ENCODE measurements at places on chromosomes 16 and 17. TPM values are rescaled to one million over a fixed set of nuclear protein-coding genes. Genes with fewer than 3 reads are reported as not detected.

LPCAT2 gene
- 7.2 TPM for total RNA-seq

CBFA2T3 gene
- 11.9 TPM for total RNA-seq

RASL10B gene
- total RNA-seq, result 17.1 TPM

CLEC3A gene
- not detected for total RNA-seq

SCNN1B gene
- not detected for total RNA-seq

SLC43A2 gene
- 5.2 TPM for total RNA-seq

GRIN2A gene
- 3.7 TPM for total RNA-seq

KRTAP3-3 gene
- total RNA-seq, result not detected

APOH gene
- not detected for total RNA-seq

- peaks cover 22% of the 10 kb centered on the region for H3K27me3 ChIP-seq
- peak overlapping the region; percentile 71 for H3K4me3 ChIP-seq
- peaks cover 85% of the 10 kb centered on the region for H3K36me3 ChIP-seq
- H3K4me1 ChIP-seq, result peaks cover 89% of the 10 kb centered on the region
Observed at GRCh38 chr17:2061441-2061958, 6.6 kb downstream of the HIC1 start.

DNA sequence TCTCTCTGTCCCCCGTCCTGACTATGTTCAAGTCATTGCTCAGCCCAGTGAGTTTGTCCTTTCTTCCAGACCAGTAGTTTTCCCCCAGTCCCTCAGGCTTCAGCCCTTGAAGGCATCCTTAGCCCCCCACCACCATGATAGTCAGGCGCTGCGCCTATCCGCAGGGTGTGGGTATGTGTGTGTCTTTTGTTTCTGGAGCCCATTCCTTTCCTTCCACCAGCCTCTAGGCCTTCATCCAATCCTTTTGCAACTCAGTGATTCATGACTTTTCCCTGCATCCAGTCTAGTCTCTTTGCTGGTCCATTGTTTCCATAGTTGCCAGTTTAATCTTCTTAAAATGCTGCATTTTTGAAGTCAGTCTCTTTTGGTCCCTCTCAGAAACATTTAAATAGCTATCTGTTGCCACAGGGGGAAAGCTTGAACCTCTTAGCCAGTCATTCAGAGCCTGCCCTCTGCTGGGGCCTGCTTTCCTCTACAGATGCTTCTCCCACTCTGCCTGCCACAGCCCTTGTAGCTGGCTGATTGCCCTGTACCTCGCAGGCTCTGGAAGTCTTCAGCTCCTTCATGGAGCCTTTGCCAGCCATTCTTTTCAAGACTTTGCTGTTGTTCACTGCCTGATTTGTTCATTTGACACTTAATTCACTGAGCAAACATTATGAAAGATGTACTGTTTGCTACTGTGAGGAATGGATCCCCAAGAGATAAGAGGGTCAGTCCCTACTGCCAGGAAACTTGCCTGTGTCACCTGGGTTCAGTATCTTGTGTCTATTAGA lies 55.9 kb upstream of the ADCY7 start:
- no peaks in the 10 kb centered on the region for H3K27me3 ChIP-seq
- DNase-seq, result peak; percentile 72
- H3K4me3 ChIP-seq, result no peak overlapping the region
- H3K27ac ChIP-seq, result no peak overlapping the region
- peaks cover 51% of the 10 kb centered on the region for H3K4me1 ChIP-seq
- peaks cover 38% of the 10 kb centered on the region for H3K36me3 ChIP-seq

GRCh38 chr17:18257982-18258355 lies 569 bp downstream of the FLII start:
- H3K4me3 ChIP-seq, result peak overlapping the region; percentile 95
- no peaks in the 10 kb centered on the region for H3K27me3 ChIP-seq
- DNase-seq, result peak; percentile 72
- peaks cover 34% of the 10 kb centered on the region for H3K36me3 ChIP-seq
- H3K27ac ChIP-seq, result peak overlapping the region; percentile 94

- no peaks in the 10 kb centered on the region for H3K36me3 ChIP-seq
- H3K4me3 ChIP-seq, result no peak overlapping the region
- peak; percentile 72 for DNase-seq
- H3K27ac ChIP-seq, result peak overlapping the region; percentile 6
- peaks cover 2% of the 10 kb centered on the region for H3K27me3 ChIP-seq
- no peaks in the 10 kb centered on the region for H3K4me1 ChIP-seq
Observed at GRCh38 chr16:81774348-81774747, 4.7 kb upstream of the PLCG2 start.

- no peak overlapping the region for H3K4me3 ChIP-seq
- H3K27me3 ChIP-seq, result no peaks in the 10 kb centered on the region
- H3K4me1 ChIP-seq, result no peaks in the 10 kb centered on the region
- peaks cover 97% of the 10 kb centered on the region for H3K36me3 ChIP-seq
- DNase-seq, result no peak
Observed at GRCh38 chr16:23539984-23540816, 16.9 kb downstream of the EARS2 start.

DNA sequence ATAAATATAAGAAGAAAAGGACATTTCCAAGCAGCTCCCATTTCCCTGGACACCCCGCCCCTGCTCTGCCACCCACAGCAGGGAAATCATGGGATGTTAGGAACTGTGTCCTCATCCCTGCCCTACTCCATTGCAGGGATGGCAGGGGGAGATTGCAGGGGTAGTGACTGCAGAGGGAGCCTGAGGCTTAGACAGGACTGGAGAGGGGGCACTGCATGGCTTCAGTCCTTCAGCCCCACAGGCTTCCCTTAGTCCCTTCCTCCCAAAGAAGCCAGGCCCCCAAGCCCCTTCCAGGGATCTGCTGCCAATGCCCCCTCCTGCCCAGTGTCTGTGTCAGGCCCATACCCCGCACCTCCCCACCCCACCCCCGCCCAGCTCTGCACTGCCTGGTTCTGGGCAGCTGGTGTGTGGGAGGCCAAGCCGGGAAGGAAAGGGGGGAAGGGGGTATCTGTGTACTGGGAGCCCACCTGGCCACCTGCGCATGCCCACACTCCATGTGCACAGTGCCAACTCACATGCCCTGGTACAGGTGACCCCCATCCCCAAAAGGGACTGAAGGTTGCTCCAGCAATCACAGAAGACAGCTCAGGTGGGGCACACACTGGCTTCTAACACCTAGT lies 3.3 kb downstream of the RUNDC3A start:
- no peaks in the 10 kb centered on the region for H3K36me3 ChIP-seq
- peaks cover 21% of the 10 kb centered on the region for H3K4me1 ChIP-seq
- peaks cover 54% of the 10 kb centered on the region for H3K27me3 ChIP-seq

GRCh38 chr16:77868478-77868877 lies 80.1 kb downstream of the VAT1L start:
- H3K4me3 ChIP-seq, result no peak overlapping the region
- no peak for DNase-seq
- H3K27me3 ChIP-seq, result no peaks in the 10 kb centered on the region
- H3K4me1 ChIP-seq, result peaks cover 19% of the 10 kb centered on the region
- no peaks in the 10 kb centered on the region for H3K36me3 ChIP-seq
- H3K27ac ChIP-seq, result peak overlapping the region; percentile 84

GRCh38 chr17:9865586-9865985 lies 39.5 kb downstream of the RCVRN start:
- no peaks in the 10 kb centered on the region for H3K27me3 ChIP-seq
- H3K4me3 ChIP-seq, result no peak overlapping the region
- no peaks in the 10 kb centered on the region for H3K36me3 ChIP-seq
- H3K4me1 ChIP-seq, result no peaks in the 10 kb centered on the region
- DNase-seq, result no peak

DNA sequence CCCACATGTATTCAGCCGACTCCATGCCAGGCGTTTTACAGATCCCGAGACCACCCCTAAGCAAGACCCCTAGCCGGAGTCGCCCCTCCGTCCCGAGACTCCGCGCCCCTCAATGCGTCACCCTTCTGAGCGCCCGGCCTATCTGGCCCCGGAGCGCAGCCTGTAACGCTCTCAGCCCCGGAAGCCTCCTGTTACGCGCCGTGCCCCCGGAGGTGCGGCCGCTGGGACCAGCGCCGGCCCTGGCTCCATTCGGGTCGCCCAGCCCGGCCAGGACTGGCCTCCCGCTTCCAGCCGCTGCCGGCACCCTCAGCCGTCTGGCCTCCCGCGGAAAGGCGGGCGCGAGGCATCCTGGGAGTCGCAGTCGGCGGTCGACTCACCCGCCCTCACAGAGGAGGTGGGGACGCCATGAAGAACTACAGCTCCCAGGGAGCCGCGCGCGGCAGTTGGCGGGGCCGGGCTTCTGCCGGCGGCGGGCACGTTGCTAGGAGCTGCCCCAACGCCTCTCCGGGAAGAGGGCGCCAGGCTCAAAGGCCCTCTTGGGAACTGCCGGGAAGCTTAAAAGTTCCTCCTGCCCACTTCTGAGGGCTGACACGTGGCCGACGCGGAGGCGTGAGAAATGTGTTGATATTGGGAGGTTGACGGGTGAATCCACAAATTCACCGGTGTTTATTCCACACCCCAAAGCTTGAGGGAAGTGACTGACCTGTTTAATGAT lies at the start of gene FBF1:
Gene FBF1, minus strand, starts transcription at position 316 of the 715 bp plus-strand sequence. CDS start 2,893 bp downstream, outside the sequence.
- peaks cover 10% of the 10 kb centered on the region for H3K4me1 ChIP-seq
- H3K27me3 ChIP-seq, result no peaks in the 10 kb centered on the region
- peak within 1 kb of the TSS; percentile 66 for H3K4me3 ChIP-seq
- peak; percentile 94 for DNase-seq
- H3K27ac ChIP-seq, result peak within 1 kb of the TSS; percentile 79
- no peaks in the 10 kb centered on the region for H3K36me3 ChIP-seq

- H3K36me3 ChIP-seq, result no peaks in the 10 kb centered on the region
- H3K27ac ChIP-seq, result no peak overlapping the region
- H3K27me3 ChIP-seq, result peaks cover 14% of the 10 kb centered on the region
- H3K4me1 ChIP-seq, result peaks cover 33% of the 10 kb centered on the region
- no peak for DNase-seq
- no peak overlapping the region for H3K4me3 ChIP-seq
Observed at GRCh38 chr17:50531428-50532025, 1.0 kb upstream of the EPN3 start.

DNA sequence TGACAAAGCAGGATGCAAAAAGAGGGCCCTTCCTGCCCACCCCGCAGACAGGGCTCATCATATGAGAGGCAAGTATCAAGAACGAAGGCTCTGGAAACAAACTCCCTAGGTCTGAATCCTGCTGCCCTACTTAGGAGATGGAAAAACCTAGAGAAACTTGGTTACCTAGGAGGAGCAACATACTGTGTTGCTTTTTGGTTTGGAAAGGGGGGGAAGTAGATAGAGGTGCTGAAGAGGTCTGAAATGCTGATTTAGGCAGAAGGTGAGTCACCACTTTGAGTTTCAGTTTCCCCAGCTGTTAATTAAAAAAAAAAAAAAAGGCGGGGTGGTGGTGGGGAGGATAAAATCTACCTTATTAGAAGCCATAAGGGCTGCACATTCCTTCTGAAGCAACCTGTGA lies 1.5 kb downstream of the N4BP1 start:
- H3K4me3 ChIP-seq, result peak overlapping the region; percentile 97
- H3K4me1 ChIP-seq, result peaks cover 79% of the 10 kb centered on the region
- H3K27ac ChIP-seq, result peak overlapping the region; percentile 93
- DNase-seq, result no peak
- no peaks in the 10 kb centered on the region for H3K36me3 ChIP-seq

GRCh38 chr16:9081843-9082242 lies 9.6 kb upstream of the HAPSTR1 start:
- H3K4me3 ChIP-seq, result no peak overlapping the region
- H3K27ac ChIP-seq, result no peak overlapping the region
- no peaks in the 10 kb centered on the region for H3K36me3 ChIP-seq

- no peak overlapping the region for H3K4me3 ChIP-seq
- H3K4me1 ChIP-seq, result peaks cover 7% of the 10 kb centered on the region
- H3K27me3 ChIP-seq, result peaks cover 24% of the 10 kb centered on the region
- no peak overlapping the region for H3K27ac ChIP-seq
- H3K36me3 ChIP-seq, result no peaks in the 10 kb centered on the region
Observed at GRCh38 chr17:56325313-56326000, 172.2 kb downstream of the ANKFN1 start.

DNA sequence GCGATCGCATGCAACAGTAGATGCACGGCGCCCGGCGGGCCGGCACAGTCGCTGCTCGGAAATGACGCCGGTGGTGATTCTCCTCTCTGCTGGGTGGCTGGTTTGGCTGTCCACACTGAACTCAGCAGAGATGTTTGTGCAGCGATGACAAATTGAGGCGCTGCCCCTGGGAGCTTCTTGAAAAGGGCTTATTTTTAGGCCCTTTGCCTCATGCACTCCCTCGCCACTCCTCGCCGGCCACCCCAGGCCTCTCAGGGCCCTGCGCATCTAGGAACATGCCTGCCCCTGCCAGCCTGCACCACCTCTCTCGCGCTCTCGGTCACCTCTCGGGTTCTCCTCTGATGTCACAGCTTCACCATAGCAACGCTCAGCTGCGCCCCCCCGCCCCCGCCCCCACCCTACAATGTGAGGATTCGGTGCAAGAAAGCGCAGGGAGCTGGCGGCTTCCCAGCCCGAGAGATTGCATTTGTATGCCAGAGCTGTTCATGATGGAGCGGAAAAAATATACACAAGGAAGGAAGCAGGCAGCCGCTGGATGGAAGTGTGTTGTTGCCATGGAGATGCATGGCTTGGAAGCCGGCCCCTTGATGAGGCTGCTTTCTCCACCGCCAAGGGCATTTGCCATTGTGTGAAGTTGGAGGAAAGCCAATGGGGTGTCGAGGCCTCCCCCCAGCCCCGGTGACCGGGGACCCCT lies 81.3 kb upstream of the PLCG2 start:
- H3K4me1 ChIP-seq, result peaks cover 16% of the 10 kb centered on the region
- no peak overlapping the region for H3K27ac ChIP-seq
- no peaks in the 10 kb centered on the region for H3K27me3 ChIP-seq
- no peak overlapping the region for H3K4me3 ChIP-seq
- no peak for DNase-seq

DNA sequence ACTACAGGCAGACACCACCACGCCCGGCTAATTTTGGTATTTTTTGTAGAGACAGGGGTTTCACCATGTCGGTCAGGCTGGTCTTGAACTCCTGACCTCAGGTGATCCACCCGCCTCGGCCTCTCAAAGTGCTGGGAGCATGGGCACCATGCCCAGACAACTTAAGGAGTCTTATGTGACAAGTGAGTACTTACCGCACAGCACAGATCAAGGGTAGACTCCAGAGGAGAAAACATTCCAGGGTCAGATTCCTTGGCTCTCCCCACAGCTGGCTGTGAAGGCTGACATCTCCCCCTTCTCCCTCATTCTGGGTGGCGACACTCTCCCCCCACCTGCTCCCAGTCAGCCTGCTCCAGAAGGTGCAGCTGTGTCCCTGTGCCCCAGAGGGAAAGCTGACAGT lies 10.6 kb downstream of the ZSCAN10 start:
- no peaks in the 10 kb centered on the region for H3K27me3 ChIP-seq
- DNase-seq, result no peak
- H3K27ac ChIP-seq, result no peak overlapping the region
- no peaks in the 10 kb centered on the region for H3K36me3 ChIP-seq

DNA sequence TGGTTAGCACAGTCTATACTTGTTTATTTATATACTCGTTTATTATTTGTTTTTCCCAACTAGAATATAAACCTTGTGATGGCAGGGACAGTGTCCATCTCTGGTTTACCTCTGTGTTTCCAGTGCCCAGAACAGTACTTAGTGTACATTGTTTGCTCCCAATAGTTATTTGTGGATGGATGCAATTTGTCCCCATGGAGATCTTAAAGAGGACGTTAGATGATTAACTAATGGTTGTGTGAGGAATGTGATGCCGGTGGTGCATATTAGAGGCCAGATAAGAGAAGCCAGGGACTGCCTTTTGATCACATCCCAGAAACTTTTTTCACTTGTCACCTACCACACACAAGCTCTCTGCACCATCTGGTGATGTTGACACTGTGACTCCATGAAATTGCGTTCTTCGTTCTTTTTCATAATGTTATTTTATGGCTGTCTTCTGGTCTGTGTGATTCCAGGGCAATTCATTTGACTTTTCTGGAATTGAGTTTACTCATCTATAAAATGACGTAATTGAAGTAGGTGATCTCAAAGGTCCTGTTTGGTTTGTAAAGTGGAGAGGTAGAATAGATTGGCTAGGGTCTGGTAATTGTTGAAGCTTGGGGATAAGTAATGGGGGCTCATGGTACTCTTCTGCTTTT lies 1.2 kb downstream of the COX10 start:
- peak overlapping the region; percentile 90 for H3K27ac ChIP-seq
- H3K27me3 ChIP-seq, result no peaks in the 10 kb centered on the region
- no peak for DNase-seq
- peak overlapping the region; percentile 96 for H3K4me3 ChIP-seq
- H3K4me1 ChIP-seq, result peaks cover 25% of the 10 kb centered on the region
